ENCODE measurements at places on chromosomes 3 and 15.

GRCh38 chr3:190118438-190118837 lies 2.3 kb downstream of the P3H2 start:
- DNase-seq, result no peak

GRCh38 chr3:113551820-113552219 lies 19.5 kb downstream of the SIDT1 start:
- no peak for DNase-seq

GRCh38 chr15:38853608-38854007 lies 289.0 kb upstream of the RASGRP1 start:
- no peak for DNase-seq

DNA sequence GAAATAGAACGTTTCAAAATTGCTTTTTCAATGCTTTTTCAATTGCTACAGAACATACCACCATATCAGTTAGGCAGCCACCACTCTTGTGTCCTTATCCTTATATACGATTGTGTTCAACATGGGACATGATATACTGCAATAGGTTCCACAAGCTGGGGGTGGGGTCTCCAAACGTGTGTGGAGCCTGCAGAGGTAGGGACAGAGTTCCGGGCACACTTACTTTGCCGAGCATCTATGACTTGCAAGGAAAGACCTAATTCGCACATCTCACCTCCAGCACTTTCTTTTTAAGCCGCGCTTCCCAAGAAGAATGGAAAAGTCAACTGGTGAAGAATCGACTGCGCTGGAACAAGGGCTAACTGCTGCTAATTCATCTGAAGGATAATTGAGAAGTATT lies 39.6 kb upstream of the SFMBT1 start:
- no peak for DNase-seq

GRCh38 chr3:26350853-26351252 lies 271.7 kb upstream of the LRRC3B start:
- no peak for DNase-seq

GRCh38 chr3:33023176-33024136 lies 72.0 kb downstream of the CCR4 start:
- DNase-seq, result no peak

DNA sequence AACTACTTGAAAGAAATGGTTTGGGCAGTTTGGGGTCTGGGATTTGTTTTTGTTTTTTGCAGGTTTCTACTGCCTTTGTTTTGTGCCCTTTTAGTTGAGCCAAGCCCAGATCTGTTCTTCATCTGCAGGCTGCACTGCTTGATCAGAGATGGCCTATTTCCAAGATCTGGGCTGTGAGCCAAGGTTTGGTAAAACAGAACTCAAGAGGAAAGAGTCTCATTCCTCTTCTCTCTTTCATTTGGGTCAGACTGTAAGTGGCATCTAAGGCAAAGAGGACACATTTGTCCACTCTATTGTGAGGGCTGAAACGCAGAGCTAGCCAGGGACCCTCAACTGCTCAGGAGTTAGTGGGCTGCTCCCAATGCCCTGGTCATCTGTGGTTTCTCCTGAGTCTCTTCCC lies 104.4 kb upstream of the UBE3A start:
- no peak for DNase-seq

DNA sequence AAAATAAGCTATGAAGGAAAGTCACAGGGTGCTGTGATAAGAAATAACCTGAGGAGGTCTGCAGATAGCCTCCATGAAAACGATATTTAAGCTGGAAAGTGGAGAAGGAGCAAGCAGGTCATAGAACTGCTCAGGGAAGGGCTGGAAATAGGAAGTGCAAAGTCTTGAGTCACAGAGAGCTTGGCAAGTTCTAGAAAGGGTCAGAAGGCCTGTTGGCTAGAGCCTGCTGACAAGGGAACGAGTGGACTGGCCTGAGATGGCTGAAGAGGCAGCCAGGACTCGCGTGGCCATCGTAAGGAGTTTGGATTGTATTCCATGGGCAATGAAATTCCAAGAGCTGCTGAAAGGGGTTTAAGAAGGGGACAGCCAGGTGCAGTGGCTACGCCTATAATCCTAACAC lies 64.7 kb upstream of the IL12A start:
- no peak for DNase-seq

DNA sequence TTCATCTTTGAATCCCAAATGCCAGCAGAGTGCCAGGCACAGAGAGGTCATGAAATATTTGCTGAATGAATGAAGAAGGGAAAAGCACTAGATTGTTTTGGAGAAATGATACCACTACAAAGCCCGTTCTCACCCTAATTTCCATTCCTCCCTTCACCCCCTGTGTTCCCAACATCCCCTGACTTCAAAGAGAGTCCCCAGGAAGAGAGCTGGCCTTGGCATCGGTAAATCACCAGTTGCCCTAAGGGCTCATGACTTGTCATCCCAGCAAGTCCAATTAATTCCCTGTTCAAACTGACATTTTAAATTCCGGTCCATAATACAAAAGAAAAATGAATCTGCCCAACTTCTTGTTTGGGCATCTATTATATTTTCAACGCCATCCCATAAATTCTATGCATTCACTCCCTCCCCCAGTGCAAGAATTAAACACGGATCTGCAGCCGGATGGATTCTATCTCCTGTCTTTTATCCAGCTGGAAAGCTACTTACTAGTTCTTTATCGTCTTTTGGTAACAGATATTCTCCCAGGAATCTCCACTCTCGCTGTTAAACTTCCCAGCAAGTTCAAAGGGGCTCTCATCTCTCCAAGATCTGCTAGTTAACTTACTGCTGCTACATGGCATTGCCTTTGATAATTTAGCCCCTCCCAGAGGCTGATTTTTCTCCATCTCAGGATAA lies 63.9 kb upstream of the TSC22D2 start:
- no peak for DNase-seq

DNA sequence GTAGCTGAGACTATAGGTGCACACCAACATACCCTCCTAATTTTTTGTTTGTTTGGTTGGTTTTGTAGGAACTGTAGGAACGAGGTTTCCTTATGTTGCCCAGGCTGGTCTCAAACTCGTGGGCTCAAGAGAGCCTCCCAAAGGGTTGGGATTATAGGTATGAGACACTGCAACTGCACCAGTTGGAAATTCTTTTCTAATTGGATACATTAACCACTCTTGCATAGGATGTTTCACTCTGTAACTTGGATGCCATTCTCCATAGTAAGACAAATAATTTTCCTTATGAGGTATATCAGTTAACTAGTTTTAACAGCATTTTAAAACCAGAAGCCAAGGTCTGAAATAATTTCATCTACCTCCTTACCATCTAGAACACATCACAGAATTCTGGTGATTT lies 6.7 kb upstream of the ALCAM start:
- no peak for DNase-seq

- no peak for DNase-seq
These were observed 1138.3 kb downstream of the ROBO2 start for GRCh38 chr3:78178209-78178608.

- DNase-seq, result no peak
These were observed 160.5 kb upstream of the UMPS start for GRCh38 chr3:124569761-124570160.

- no peak for DNase-seq
These were observed 412.9 kb downstream of the TIGIT start for GRCh38 chr3:114706591-114707232.

- no peak for DNase-seq
These were observed at the start of gene IGSF10 for GRCh38 chr3:151460774-151461450. Gene IGSF10 (minus strand): TSS chr3:151461061. CDS start chr3:151458709, 2,352 bp downstream.

DNA sequence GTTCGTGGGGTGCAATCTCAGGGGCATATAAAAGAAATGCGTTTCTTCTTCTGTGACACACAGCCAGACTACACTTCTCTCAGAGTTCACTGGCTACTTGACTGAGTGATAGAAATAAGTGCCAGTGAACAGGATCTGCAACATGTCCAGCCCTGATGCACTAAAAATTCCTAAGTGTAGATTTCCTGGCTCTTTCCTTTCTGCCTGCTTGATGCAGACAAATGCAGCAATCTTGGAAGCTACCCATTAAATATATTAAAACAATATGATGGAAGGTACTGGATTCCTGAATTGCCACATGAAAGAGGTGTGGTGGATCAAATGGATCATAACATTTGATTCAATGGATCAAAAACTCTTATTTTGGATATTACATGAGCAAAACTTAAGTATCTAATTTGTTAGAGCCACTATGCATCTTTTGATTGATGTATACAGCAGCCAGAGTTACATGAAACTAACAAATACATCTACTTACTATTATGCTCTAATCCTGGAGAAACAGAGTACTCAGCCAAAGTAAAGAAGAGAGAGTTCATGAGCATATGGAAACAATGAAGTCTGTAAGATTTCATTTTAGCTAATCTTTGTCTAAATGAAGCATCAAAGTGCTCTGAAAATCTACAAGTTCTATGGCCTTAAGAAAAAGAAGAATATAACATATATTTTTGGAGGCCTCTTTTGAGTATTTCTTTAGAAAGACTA lies 222.6 kb downstream of the ZNF385D start:
- DNase-seq, result no peak

DNA sequence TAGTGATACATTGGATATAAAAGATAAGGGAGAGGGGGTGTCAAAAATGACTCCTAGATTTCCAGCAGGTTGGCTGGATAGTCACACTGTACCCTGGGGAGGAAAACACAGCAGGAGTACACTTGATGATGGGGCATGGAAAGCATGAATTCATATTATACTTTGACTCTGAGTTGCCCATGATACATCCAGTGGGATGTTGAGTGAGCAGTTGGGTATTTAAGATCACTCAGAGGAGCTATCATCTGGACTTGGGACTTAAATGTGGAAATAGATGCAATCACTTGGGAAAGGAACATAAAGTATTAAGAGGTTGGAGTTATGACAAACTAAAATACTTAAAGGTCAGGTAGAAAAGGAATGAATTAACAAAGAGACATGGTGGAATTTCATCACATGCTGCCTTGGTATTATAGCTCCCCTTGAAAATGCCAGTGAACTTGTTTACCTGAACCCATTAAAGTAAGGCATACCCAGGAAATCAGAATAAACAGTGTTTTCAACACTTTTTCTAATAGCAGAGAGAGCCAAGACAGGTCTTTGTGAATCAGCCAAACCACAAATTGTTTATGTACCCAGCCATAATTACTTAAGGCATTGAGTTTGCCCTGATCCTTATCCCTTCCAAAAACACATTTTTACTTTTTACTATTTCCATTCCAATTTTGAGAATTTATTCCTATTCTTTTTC lies 49.9 kb upstream of the ABI3BP start:
- DNase-seq, result no peak

- DNase-seq, result no peak
These were observed 45.4 kb downstream of the TMEM45A start for GRCh38 chr3:100537646-100538338.

- DNase-seq, result no peak
These were observed 2.5 kb downstream of the XIRP1 start for GRCh38 chr3:39189959-39190269.

GRCh38 chr15:83815506-83815905 lies 161.6 kb downstream of the ADAMTSL3 start:
- no peak for DNase-seq

Measured in SK-N-MC (cell line).